ENCODE measurements at places on chromosomes 6 and 20. TPM values are rescaled to one million over a fixed set of nuclear protein-coding genes. Genes with fewer than 3 reads are reported as not detected.

DNA sequence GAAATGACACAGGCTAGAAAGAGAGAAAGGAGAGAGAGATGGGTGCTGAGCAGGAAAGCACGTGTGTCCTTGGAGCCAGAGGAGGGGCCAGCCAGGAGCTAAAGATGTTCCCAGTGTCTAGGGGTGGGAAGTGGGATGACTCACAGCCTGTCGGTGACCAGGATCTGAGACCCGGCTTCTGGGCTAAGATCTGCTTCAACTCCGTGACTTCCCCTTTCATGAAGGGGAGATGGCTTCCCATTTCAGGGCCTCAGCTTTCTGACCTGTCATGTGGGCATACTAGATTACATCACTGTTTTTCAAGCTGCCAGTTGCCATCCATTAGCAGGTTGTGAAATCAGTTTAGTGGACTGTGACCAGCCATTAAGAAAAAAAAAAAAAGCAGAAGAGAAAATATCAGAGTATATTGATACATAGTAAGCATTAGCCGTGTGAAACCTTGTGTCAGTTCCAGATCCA is 5.4 kb downstream of the TGM3 start:
- DNase-seq, result no peak

GRCh38 chr6:140434761-140435160 is 1060.3 kb upstream of the CITED2 start:
- no peak for DNase-seq

- peak; percentile 54 for DNase-seq
Observed at GRCh38 chr6:27693766-27694546, 218.2 kb downstream of the OR2B2 start.

Gene OR2B6
- not detected for total RNA-seq

DNA sequence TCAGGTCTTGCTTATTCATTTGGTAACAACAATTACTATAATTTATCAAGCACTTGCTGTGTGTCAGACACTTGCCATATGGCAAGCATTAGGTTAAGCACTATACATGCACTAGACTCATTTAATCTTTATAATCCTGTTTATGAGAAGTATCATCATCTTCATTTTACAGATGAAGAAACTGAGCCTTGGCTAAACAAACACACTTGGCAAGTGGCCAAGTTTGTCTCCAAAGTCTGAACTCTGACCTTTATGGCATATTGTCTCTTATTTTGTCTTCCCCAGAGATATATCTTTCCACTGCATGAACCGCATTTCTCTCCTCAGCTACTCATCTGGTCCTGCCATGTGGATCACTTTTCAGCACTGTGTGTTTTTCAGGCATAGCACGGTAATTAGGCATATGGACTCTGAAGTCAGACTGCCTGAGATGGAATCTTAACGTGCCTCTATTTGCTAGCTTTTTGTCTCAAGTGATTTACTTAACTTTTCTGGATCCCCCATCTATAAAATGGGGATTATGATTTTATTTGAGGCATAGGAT is 4.7 kb downstream of the ADGRF5 start:
- DNase-seq, result no peak

Gene METTL24
- not detected for total RNA-seq

DNA sequence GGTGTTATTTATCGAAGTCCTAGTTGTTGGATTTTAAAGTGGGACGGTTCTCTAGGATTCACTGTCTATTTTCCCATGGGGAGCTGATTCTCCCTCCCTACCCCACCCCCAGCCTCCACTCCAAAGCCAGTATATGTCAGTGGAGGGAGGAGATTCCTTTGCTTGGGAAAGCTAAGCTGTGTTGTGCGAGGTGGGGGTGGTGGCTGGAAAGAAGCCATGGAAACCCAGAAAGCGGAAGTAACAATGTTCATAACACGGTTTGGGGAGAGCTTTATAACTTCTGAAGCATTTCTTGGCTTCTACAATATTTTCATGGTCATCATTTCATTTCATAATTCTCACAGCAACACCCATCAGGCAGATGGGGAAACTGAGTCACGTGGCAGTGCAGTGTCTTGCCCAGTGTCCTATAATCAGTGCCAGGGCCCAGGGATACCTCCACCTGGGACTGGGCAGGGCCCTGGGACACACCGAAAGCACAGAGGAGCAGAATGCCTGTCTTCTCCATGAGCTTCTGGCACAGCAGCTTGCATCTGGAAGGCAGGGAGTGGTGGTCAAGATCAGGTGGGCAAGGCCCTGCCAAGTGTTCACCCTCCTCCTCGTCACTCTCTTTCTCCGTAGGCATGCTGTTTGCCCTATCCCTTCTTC is 4.5 kb downstream of the SUN5 start:
- no peak for DNase-seq

DNA sequence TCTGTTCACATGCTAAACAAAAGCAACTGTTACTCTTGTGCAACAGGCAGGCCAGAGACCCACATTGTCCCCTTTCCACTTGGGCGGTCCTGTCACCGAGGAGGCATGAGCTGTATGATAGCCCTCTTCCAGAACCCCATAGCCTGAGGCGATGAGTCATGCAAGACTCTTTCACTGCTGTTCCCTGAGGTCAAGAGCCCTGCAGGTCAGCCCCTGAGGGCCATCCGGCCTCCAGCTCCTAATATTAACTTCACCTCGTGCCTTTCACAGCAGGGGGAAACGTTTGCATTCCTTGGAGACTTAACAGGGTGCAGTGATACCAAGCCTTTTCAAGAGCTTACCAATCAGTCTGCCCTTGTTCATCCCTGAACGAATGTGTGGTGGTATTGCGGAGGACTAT is 253.3 kb upstream of the ECI2 start:
- no peak for DNase-seq

Gene ZSCAN31
- total RNA-seq, result 1.6 TPM

Gene HSPA12B
- not detected for total RNA-seq

DNA sequence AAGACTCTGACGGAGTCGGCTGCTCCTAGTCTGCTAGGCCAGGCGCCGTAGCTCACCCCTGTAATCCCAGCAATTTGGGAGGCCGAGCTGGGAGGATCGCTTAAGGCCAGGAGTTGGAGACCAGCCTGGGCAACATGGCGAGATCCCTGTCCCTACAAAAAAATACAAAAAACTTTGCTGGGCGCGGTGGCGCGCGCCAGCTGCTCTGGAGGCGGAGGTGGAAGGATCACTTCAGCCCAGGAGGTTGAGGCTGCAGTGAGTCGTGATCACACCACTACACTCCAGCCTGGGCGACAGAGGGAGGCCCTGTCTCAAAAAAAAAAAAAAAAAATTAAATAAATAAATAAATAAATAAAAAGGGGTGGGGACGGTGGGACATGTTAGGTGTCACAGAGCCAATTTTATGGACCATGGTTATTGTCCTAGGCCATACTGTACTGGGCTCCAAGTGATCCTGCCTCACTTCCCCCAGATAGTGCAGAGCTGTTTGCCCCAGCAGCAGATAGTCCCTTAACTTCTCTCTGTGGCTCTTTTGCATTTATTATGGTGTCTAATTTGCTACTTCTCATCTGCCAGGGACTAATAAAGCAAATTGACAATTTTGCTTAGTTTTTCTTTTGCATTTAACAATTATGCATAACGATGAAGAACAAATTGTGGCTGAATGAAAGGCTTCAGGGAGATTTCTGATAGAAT is 5.2 kb downstream of the PI16 start:
- no peak for DNase-seq

- no peak for DNase-seq
Observed at GRCh38 chr6:98843271-98844243, 9.2 kb downstream of the POU3F2 start.

Gene SLC12A5
- 0.97 TPM for total RNA-seq

Gene OR12D3
- total RNA-seq, result not detected

Gene GLP1R
- not detected for total RNA-seq

DNA sequence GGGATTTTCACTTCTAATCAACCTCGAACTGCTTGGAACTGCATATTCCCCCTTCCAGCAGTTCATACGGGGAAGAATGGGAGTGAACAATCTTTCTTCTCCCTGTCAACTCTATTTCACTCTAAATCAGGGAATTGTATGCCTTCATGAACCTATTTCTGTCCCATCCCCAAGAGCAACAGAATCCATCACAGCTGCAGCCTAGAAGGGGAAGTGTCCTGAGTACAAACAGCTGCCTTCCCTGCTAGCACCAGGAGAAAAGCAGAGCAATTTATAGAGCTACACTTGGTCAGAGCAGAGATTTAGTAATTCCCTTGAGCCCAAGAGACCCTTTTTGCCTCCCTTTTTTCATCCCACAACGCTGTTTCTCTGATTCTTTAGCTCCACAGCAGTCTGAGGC is 208.4 kb downstream of the ADGRG6 start:
- no peak for DNase-seq

DNA sequence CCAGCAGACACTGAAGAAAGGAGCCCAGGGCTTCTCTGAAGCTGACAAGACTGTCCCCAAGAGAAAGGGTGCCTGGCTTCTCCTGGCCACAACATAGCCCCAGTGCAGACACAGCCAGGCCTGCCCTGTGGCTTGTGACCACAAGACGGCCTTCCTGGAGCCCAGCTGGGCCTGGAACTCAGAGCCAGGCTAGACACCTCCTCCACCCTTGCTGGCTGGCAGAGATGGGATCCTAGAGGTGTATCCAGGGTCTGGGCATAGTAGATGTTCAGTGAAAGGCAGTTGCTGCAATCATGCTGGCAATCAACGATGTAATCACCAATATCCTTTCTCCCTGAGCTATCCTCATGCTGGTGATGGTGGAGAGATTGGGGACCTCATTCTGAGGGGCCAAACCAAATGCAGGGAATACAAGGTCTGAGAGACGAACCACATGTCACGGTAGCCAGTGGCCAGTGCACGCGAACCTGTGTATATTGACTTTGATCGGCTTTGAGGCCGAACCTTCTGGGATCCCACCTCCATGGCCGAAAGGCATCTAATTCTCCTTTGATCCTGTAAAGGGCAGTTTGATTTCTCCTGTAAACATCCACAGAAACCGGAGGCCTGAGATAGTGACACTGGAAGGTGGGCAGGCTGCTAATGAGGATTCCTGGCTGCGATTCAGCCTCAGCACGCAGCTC is 115.2 kb downstream of the PSMB1 start:
- DNase-seq, result no peak

DNA sequence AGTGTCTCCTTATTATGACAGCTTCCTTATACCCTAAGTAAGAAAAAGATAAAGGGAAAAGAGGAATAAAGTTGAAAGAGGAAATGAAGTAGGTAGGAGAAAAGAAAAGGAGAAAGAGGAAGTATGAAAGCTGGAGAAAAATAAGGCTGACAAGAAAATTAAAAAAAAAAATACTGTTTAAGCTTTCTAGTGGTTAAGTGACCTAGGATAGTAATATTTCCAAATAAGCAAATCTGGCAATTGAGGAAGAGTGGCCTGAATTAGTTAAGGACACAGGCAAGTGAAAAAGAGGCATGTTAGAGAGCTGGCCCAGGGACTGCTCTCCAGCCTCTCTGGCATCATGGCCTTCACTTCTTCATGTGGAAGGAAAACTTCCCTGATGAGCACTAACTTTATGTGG is 76.5 kb upstream of the ADGRF1 start:
- no peak for DNase-seq

GRCh38 chr6:144232176-144232831 is 52.8 kb upstream of the UTRN start:
- DNase-seq, result no peak

GRCh38 chr6:149563203-149563927 is 2.8 kb upstream of the GINM1 start:
- no peak for DNase-seq

Gene SEL1L2
- not detected for total RNA-seq

GRCh38 chr20:32387252-32387651 is 29.1 kb downstream of the ASXL1 start:
- DNase-seq, result peak; percentile 31

Gene IP6K3
- total RNA-seq, result not detected

All from activated CD4-positive, alpha-beta memory T cell treated with anti-CD3 and anti-CD28 coated beads for 36 hours (primary cell).